Esophagus squamous epithelium (tissue), 5 donors: ENCODE measurements at places on chromosomes 1 and 21.
A peak's percentile ranks its signal among the peaks of the same experiment; 100 is the strongest.

DNA sequence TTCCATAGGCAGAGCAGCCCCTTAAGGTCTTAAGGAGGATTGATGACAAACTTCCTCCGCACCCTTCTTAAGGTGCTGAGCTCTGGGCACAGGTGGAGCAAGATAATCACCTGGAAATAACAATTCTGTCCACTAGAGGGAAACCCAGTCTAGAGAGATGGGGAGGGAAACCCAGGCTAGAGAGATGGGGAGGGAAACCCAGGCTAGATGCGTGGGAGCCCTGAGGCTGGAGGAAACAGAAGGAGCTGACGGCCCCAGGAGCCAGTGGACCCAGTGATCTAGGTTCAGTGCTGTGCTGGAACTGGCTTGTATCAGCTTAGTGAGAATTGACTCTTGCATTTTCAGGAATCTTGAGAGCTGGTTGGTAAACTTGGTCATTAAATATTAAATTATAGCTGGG is 17.8 kb upstream of the MYCL start:
- no peak for DNase-seq

GRCh38 chr21:36338975-36339374 is 19.0 kb downstream of the MORC3 start:
- DNase-seq: no peak

GRCh38 chr1:95497566-95497965 is 263.6 kb downstream of the RWDD3 start:
- DNase-seq: no peak

DNA sequence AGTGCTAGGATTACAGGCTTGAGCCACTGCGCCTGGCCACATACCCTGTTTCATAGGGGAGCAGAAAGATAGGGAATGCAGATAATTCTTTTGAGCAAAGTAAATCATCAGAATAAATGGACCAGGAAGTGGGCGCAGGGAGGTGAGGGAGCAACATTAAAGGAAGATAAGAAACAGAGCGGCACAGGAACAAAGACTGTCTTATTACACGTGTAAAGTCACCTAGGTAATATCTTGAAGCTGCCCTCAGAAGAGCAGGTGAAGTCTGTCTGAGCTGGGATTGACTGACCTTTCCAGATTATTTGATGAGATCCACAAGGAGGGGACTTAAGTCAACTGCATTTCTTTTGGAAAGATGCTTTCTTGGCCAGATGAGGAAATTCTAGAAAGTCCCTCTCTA is 7.7 kb downstream of the EPRS1 start:
- no peak for DNase-seq

GRCh38 chr1:154802982-154803920 is 66.8 kb downstream of the KCNN3 start:
- no peak for DNase-seq

DNA sequence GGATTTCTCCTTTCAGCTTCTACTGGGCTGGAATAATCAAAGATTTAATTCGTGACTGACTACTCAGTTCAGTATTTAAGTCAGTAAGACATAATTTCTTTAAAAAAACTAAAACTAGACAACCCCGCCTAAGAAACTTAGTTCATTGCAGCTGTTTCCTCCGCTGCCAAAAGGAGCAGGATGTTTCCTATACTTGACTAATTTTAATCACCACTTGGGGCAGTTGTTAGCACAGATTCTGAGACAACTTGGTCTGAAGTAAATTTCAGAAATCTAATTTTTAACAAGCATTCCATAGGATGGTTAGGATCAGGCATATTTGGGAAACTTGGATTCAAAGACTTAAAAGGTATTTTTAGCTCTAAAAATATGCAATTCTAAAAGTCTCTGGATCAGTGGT is 34.0 kb downstream of the EPRS1 start:
- DNase-seq: no peak

DNA sequence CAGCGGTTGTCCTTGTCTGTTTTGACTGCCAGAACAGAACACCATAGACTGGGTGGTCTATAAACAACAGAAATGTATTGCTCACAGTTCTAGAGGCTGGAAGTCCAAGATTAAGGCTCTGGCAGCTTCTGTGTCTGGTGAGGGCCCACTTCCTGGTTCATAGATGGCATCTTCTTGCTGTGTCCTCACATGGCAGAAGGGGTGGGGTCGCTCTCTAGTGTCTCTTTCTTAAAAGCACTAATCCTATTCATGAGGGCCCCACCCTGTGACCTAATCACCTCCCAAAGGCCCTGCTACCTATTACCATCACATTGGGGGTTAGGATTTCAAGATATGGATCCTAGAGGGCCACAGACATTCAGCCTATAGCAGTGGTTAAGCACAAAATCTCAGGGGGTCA is 304.4 kb downstream of the NFIA start:
- no peak for DNase-seq

GRCh38 chr1:54863267-54863665 is 23.7 kb downstream of the DHCR24 start:
- no peak for DNase-seq

GRCh38 chr1:32266921-32267591 is 16.0 kb downstream of the LCK start:
- no peak for DNase-seq

- no peak for DNase-seq
Measured at GRCh38 chr1:67532452-67533216, 102.4 kb upstream of the SERBP1 start.

GRCh38 chr1:216750961-216751360 is 27.7 kb upstream of the ESRRG start:
- no peak for DNase-seq

GRCh38 chr1:226268421-226269124 is 40.4 kb downstream of the LIN9 start:
- no peak for DNase-seq

GRCh38 chr1:151864411-151864810 is 10.9 kb upstream of the THEM5 start:
- no peak for DNase-seq

GRCh38 chr1:171346881-171347280 is 32.9 kb downstream of the FMO4 start:
- DNase-seq: no peak

DNA sequence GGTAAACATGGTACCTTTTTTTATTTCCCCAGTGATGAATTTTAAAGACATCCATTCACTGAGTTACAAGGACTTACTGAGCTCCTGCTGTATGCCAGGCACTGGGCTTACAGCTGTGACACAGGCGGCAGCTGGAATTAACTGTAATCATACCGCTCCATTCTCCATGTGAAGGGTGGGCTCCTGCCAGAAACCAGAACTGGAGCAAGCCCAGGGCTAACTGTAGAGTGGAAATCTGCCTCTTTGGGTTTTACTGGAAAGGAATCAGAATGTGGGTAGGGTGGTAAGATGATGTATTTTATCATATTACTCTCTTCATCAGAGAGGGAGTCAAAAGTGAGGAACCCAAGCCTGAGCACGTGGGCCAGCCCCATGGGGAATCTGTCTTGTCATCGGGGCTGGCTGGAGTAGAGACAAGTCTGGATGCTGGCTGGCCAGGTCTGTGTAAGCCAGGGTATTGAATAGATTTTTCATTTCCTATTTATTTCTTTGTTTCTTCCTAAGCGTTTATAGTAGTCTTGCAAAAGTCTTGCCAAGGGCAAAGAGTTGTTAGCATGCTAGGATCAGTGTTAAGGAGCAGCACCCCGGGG is 21.5 kb downstream of the FGGY start:
- DNase-seq: no peak

GRCh38 chr1:175208773-175209492 is 16.4 kb upstream of the KIAA0040 start:
- no peak for DNase-seq

DNA sequence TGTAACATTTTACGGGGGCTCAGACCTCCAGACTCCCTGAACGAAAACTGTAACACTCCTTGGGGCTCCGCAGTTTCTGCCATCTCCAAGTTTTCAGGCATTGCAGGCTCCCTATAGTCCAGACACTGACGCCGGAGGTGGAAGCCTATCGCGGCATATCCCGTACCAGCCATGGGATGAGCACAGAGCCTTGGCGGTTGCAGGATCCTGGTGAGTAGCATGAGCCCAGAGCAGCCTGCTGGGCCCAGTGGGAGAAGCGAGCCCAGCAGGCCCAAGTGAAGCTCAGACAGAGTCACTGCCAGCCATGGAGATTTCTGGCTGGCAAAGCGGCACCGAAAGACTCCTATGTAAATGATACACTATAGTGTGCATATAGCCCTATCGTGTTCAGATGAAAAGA is 446.8 kb downstream of the COL11A1 start:
- no peak for DNase-seq

GRCh38 chr1:35894183-35894582 is 11.2 kb downstream of the AGO1 start:
- peak; percentile 8 for DNase-seq

DNA sequence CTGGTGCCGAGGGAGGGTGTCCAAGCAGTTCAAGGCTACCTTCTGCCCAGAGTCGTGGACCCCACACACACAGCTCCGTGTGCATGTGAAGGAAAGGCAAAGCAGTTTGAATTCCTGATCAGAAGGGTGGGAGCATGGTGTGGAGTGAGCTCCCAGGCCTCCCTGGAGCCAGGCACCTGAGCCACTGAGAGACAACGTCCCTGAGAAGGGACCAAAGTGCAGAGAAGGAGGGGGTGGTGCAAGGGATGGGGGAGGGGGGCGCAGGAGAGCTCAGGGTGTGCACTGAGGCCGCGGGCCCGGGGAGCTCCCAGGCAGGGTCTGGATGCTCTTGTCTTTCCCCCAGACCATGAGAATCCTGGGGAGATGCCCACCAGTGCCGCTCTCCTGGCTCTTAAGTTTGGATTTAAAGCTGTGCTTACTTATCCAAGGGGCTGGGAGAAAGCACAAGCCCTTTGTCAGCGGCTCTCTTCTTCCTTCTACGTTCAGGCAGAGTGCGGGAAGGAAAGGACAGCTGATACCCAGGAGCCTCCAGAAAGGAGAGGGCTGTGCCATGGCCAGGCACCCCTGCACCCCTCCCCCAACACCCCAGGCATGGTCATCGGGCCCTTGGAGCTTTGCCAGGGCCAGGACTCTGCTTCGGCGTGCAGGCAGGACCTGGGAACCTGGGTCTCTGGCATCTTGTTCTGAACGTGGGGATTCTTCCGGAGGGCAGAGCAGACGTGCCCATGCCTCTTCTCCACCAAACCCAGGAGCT is 24.1 kb downstream of the ACTA1 start:
- no peak for DNase-seq

- no peak for DNase-seq
Measured at GRCh38 chr1:182257369-182258063, 134.1 kb downstream of the GLUL start.

- DNase-seq: no peak
Measured at GRCh38 chr1:175536369-175536768, 207.0 kb downstream of the TNR start.

GRCh38 chr1:157775101-157775870 is 1.6 kb downstream of the FCRL2 start:
- no peak for DNase-seq

DNA sequence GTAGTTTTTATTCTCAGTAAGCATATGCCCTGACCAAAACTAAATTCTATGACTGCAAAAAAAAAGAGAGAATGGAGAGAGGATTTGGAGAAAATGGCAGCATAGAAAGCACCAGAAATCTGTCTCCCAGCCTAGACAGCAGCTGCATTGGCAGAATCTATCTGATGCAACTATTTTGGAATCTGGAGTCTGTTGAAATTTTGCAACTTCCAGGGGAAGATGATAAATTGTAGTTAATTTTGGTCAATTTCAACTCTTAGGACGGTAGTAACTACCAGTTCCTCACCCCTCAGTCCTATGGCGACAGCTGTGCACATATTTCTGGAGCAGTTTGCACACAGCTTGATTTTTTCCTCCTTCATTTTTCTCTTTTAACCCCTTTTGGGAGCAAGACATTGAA is 10.9 kb downstream of the EXO5 start:
- no peak for DNase-seq

GRCh38 chr1:229159668-229160544 is 111.0 kb upstream of the RAB4A start:
- no peak for DNase-seq

DNA sequence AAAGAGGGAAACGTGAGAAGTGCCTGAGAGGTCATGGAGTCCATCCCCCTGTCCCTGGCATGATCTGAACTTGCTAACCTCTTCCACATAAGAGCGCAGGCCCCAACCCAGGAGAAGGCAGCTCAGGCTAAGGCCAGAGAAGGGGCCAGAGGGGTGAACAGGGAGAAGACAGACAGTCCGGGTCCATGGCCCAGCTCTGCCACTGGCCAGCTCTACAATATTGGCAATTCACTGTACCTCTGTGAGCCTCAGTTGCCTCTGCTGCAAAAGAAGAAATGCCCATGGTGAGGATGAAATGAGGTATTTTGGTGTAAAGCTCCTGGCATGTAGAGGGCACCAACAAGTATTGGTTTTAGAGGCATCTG is 72.3 kb downstream of the CAMK2N1 start:
- no peak for DNase-seq

- no peak for DNase-seq
Measured at GRCh38 chr21:14273736-14274538, 58.0 kb downstream of the RBM11 start.

DNA sequence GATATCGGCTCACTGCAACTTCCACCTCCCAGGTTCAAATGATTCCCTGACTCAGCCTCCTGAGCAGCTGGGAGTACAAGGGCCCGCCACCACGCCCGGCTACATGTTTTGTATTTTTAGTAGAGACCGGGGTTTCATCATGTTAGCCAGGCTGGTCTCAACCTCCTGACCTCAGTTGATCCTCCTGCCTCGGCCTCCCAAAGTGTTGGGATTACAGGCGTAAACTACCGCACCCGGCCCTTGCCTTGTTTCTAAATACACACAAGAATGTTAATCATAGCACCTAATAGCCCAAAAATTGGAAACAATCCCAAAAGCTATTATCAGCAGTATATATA is 1.2 kb upstream of the MSTO1 start:
- no peak for DNase-seq

GRCh38 chr1:58620259-58620658 is 43.2 kb upstream of the TACSTD2 start:
- no peak for DNase-seq

- no peak for DNase-seq
Measured at GRCh38 chr1:31228986-31229385, 10.7 kb downstream of the NKAIN1 start.

- DNase-seq: no peak
Measured at GRCh38 chr1:64043976-64044375, 159.4 kb upstream of the UBE2U start.

- no peak for DNase-seq
Measured at GRCh38 chr1:11855430-11855829, 3.3 kb downstream of the NPPB start.

GRCh38 chr1:64875606-64876005 is 90.7 kb downstream of the JAK1 start:
- DNase-seq: no peak

GRCh38 chr1:3543076-3544039 is 68.0 kb downstream of the MEGF6 start:
- DNase-seq: no peak

DNA sequence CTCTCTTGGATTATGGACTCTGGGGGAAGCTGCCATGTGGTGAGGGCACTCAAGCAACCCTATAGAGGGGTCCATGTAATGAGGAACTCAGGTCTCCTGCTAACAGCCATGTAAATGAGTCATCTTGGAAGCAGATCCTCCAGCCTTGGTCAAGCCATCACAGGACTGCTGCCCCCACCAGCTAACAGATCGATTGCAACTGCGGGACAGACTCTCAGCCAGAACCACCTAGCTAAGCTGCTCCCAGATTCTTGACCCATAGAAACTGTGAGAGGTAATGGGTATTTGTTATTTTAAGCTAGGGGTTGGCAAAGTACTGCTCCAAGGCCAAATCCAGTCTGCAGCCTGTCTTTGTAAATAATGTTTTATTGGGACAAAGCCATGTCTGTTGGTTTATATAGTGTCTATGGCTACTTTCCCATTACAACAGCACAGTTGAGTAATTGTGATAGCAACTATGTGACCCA is 27.6 kb upstream of the MAP3K7CL start:
- DNase-seq: no peak
